ENCODE measurements at places on chromosomes 16 and 17. TPM values are rescaled to one million over a fixed set of nuclear protein-coding genes. Genes with fewer than 3 reads are reported as not detected.

DNA sequence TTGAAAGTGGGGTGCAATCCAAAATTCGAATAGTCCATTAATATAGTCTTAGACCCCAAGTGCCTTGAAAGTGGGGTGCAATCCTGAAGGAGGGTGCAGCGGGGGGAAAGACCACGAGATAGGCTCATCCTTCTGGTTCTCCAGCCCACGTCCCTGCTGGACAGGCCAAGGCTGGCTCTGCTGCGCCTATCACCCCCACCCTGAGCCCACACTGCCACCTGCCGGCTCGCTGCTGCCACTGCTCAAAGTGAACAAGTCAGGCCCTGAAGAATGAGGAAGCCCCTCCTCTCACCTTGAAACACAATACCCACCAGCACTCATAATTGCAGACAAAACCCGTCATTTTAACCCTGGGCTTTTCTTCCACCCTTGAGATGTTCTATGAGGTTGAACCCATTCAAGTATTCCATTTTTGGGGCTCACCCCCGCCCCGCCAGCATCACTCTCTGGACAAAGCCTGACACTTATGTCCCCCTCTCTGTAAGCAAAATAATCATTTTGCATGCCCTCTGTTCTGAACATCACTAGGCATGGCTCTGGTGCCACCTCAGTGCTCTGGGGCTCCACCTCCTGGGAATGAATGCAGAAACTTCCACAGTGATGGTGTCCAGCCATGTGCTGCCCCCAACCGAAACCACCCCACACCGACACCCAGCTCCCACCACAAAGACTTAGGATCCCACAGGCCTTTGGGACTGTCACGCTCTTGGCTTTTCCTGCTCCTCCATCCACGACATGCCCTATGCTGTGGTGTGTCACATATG, 56.8 kb downstream of the BEAN1 start:
- peak; percentile 80 for DNase-seq

DNA sequence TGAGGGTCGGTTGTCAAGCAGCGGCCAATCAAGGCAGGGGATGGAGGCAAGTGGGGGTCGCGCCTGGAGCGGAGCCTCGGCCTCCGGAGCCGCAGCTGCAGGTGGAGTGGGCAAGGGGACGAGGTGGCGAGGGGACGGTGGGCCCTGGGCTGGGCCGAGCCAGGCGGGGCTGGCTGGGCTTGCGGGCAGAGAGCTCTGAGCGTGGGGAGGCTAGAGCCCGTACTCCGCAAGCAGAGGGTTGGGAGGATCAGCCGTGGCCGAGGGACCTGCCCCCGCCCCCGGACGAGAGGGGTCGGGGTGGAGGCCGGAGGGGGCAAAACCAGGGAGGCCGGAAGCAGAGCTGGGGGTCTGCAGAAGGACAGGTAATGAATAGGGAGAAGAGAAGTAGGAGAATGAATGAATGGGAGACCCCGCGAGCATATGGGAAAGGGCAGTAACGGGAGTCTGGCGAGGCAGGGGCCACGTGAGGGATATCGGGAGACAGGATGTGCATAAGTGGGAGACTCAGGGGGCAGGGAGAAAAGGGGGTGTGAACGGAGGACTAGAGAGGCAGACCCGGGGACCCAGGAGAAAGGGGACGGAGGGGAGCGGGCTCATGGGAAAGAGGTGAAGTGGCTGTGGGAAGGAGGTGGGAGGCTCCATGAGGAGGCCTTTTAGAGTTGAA, at the start of gene KATNB1:
TSS of gene KATNB1 (plus strand) at position 16 of the 664 bp plus-strand sequence. CDS start 1,474 bp downstream, outside the sequence.
- no peak for DNase-seq

DNA sequence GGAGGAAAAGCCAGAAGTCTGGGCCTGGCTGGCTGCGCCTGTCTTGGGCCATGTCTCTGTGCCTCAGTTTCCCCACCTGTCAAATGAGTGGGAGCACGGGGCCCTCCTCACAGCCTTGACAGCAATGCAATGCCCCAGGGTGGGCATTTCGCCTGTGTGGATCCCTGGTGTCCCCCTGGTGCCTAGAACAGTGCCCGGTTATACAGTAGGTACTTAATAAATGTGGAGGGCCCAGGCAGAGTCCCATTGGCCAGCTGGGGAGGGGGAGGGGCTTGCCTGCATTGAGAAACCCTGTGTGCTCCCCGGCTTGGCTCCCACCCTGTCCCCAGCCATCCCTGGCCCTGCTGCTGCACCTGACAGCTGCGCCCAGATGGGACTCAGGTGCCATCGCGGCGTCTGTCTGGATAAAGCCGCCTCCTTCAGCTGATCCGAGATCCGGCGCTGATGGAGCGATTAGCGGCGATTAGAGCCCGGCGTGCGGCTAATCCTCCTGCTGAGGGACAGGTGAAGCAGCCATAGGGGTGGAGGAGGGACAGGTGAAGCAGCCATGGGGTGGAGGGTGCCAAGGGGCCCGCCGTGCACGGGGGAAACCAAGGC, 12.4 kb downstream of the ZFPM1 start:
- no peak for DNase-seq

DNA sequence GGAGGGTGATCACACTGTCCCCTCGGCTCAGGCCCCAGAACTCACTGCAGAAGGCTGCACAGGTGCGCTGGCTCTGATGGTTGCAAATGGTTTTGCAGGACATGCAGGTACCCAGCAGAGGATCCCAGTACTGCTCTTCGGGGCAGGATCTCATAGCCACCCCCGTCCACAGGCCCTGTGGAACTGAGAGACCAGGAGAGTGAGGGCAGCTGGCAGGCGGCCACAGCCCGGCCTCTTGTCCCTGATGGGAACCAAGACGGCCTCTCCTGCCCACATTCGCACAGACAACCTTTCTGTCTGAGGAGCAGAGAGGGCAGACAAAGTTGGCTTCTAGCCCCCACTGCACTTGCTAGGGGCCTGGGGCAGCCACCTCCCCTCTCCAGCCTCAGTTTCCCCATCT, 19.5 kb downstream of the TNFRSF13B start:
- no peak for DNase-seq

- DNase-seq: no peak
Measured at GRCh38 chr17:76635659-76636360, 7.7 kb downstream of the ST6GALNAC1 start.

DNA sequence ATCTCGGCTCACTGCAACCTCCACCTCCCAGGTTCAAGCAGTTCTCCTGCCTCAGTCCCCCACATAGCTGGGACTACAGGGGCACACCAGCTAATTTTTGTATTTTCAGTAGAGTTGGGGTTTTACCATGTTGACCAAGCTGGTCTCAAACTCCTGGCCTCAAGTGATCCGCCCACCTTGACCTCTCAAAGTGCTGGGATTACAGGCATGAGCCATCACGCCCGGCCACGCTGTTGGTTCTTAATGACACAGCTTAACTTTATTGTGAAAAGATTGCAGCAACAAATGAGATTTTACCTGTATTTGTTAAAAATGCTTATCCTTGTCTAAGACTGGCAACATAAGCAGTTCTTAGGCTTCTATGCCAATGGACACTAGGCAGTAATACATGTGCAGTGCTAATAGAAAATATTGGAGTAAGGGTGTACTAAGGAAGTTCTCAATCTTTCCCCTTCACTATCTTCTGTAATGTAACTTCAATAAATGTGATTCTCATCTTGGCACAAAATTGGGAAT, 2.9 kb downstream of the UBB start:
- DNase-seq: no peak

GRCh38 chr17:68197997-68198930, 49.6 kb upstream of the AMZ2 start:
- no peak for DNase-seq

DNA sequence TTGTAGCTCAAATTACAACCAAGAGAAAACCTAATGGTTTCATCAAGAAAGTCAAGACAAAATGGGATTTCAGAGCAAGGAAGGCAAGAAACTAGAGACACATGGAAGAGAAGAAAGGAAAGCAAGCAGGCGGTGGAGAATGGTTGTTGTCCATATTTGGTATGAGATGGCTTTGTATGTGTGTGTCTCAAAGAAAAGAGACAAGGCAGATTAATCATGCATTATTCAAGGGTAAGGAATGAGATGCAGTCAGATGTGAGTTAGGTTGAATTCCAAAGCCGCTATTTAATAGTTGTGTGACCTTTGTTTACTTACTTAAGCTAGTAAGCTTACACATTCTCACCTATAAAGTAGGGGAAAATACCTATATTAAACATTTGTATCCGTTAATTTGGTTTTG, 1029.6 kb downstream of the CDH11 start:
- peak; percentile 67 for DNase-seq

DNA sequence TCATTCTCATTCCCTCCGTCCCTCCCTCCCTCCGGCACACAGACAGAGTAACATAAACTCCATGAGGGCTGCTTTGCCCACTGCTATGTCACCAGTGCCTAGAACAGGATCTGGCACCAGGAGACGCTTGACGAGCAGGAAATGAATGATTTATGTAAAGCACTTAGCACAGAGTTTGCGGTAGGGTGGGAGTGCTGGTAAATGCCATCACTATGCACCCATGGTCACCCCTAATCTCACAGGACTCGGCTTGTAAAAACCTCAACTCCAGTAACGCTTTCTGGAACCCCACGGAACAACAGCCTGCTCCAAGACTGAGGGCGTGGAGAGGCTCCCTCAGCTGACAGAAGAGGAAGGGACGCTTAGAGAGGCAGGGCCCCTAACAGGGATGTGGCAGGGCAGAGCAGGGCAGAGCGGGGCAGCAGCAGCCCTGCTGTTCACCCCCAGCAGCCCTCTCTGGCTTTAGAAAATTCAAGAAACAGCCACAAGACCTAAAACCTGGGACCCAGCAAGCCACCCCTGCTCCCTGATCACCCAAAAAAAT, 156.9 kb downstream of the C16orf78 start:
- DNase-seq: no peak

GRCh38 chr16:24253192-24253591, 2.9 kb upstream of the CACNG3 start:
- peak; percentile 29 for DNase-seq

- DNase-seq: no peak
Measured at GRCh38 chr17:20925091-20925490, 117.7 kb downstream of the USP22 start.

GRCh38 chr16:76121636-76122035, 155.6 kb upstream of the CNTNAP4 start:
- DNase-seq: no peak

GRCh38 chr17:58309918-58310259, 18.7 kb downstream of the TSPOAP1 start:
- no peak for DNase-seq

DNA sequence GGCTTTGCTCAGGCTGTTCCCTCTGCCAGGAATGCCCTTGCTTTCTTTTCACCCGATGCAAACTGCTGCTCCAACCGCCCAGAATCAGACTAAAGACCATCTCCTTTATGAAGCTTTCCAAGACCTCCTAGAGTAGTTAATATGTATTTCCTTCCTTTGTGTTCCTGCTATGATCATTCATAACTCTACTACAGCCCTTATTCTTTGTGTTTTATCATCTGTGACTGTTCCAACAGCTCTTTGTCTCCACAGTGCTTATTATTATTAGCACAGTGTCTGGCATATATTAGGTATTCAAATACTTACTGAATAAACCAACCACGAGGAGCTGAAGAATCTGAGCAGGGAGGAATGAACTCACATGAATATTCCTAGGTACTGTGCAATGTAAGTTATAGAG, 7.6 kb downstream of the PSME3IP1 start:
- no peak for DNase-seq

GRCh38 chr16:56266641-56267607, 75.6 kb downstream of the GNAO1 start:
- no peak for DNase-seq

GRCh38 chr17:65254166-65254565, 117.0 kb downstream of the RGS9 start:
- no peak for DNase-seq

DNA sequence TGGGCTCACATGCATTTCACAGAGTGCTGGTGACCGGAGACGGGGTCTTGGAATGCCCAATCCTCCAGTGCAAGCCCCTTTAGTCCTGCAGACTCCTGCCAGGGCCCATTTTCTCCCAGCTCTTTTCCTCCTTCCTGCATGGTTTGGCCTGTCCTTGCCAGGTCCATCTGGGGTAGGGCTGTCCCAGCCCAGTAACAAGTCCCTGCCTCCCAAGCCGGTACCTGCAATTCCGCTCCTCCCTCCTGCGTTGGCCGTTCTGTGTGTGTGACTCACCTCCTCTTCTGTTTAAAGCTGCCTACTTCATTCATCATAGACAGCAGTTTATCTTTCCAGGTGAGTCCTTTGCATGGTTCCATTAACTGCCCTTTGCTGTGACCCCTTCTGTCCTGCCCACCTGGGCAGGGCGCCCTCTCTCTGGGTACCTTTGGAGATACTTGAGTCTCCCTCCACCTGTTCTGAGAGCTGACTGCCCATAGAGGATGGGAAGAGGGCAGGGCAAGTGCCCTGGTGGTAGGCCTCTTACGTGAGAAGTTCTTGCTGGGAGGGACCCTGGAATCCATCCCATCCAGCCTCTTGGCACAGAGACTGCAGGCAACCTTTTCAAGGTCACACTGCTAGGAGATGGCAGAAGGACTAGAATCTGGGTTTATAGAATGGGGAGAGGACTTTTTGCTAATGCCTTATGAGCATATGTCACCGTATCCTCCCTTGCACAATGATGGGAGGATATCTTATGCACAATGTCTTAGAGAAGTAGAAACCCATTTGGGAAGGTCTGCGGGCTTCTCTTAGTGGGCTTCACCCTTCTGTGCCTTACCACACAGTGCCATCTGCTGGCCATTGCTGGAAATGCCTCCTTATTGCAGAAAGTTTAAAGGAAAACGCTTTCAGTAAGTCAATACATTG, 29.7 kb upstream of the LGALS9 start:
- peak; percentile 77 for DNase-seq

- DNase-seq: no peak
Measured at GRCh38 chr16:49050607-49051006, 231.0 kb downstream of the CBLN1 start.

- DNase-seq: no peak
Measured at GRCh38 chr17:39264119-39264518, 38.4 kb upstream of the STAC2 start.

DNA sequence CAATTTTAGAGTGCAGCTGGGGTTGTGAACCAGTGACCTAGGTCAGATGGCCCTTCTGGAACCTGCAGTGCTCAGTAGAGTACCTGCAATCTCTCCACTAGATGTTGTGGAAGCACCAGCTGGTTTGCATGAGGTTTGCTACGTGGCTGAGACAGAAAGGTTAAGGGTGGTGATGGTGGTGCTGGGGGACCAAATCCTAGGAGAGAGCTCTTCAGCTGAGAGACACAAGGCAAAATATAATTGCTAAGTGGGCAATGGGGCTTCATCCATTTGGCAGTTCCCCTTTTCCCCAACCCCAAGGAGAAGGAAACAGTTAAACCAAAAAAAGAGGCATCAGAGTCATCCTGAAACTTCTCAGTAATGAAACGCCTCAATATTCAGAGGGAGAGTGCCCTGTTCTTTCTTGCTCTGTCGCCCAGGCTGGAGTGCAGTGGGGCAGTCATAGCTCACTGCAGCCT, 13.9 kb downstream of the ITPRIPL2 start:
- DNase-seq: no peak

- no peak for DNase-seq
Measured at GRCh38 chr16:19760356-19761060, 42.4 kb downstream of the IQCK start.

GRCh38 chr17:17236295-17237025, 508 bp downstream of the FLCN start:
- DNase-seq: no peak

Gene ZFPM1
- 0.92 TPM for total RNA-seq

Gene C17orf107
- total RNA-seq: 0.18 TPM

Gene PPL
- total RNA-seq: not detected

Gene DYNLRB2
- total RNA-seq: not detected

Gene ATP2A1
- 0.53 TPM for total RNA-seq

Gene ZNF287
- 4.5 TPM for total RNA-seq
